ENCODE measurements at places on chromosomes 3 and 15.

DNA sequence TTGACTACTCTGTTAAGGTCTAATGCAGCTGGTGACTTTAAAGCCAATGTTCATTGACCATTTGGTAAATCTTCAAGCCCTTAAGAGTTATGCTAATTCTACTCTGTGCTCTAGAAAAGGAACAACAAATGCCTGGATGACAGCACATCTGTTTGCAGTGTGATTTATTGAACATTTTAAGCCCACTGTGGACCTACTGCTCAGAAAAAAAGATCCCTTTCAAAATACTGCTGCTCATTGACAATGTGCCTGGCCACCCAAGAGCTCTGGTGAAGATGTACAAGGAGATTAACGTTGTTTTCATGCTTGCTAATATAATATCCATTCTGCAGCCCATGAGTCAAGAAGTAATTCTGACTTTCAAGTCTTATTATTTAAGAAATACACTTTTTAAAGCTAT is 110.8 kb downstream of the TBC1D5 start:
- DNase-seq, result no peak

- DNase-seq, result no peak
These were observed 10.9 kb upstream of the GPR171 start for GRCh38 chr3:151213881-151214280.

DNA sequence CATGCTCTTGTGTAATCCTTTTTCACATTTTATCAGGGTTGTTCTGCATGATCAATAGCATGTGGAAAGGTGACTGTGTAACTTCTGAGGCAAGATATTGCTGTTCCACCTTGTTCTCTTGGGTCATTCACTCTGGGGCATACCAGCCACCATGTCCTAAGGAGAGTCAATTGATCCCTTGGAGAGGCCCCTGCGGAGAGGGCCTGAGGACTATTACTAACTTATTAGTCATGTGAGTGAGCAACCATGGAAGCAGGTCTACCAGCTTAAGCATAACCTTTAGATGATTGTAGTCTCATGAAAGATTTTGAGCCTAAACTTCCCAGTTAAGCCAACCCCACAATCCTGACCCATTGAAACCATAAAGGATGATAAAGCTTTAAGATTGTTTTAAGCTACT is 22.0 kb upstream of the COL6A5 start:
- no peak for DNase-seq

- DNase-seq, result no peak
These were observed 34.1 kb downstream of the EOMES start for GRCh38 chr3:27688053-27688452.

- no peak for DNase-seq
These were observed 21.9 kb downstream of the ACAA1 start for GRCh38 chr3:38114875-38115644.

GRCh38 chr15:62280625-62281024 is 115.5 kb upstream of the C2CD4B start:
- no peak for DNase-seq

GRCh38 chr15:30984118-30984517 is 7.3 kb downstream of the MTMR10 start:
- DNase-seq, result no peak

DNA sequence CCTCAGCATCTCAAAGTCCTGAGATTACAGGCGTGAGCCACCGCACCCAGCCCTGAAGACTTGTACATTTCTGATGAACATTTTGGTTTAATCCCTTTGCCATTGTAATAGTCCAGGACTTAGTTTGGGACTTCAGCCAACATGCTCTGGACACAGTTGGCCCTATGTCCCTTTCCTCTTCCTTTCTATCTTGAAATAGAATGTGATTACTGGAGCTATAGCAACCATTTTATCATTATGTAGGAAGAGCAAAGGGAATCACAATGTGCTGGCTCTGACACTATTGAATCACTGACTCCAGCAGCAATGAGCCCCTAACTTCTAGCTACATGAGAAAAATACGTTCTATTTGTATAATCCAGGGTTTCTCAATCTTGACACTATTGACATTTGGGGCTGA is 34.8 kb upstream of the MRPL3 start:
- DNase-seq, result no peak

GRCh38 chr15:64884679-64885078 is 27.0 kb upstream of the ANKDD1A start:
- DNase-seq, result no peak

- DNase-seq, result no peak
These were observed 140.5 kb upstream of the MLF1 start for GRCh38 chr3:158430448-158430847.

- no peak for DNase-seq
These were observed 27.2 kb downstream of the AKAP13 start for GRCh38 chr15:85407421-85408269.

DNA sequence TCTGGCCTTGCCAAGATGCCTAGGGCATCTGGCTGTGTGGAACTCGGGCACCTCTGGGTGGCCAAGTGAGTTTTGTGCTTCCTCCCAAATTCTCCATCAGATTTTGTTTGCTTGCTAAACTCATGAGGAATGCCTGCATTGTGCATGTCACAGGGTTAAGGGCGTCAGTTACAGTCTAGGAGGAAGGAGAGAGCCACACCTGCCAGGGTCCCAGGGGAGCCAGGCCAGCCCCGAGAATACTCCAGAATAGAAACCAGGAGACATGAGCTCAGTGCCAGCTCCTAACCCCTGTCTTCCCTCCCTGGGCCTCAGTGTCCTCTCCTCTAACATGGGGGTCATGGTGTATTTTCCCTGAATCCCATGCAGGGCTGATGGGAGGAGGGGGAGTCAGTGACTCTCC is 22.0 kb upstream of the SKOR1 start:
- no peak for DNase-seq

- no peak for DNase-seq
These were observed 26.8 kb downstream of the FNDC3B start for GRCh38 chr3:172065967-172066762.

DNA sequence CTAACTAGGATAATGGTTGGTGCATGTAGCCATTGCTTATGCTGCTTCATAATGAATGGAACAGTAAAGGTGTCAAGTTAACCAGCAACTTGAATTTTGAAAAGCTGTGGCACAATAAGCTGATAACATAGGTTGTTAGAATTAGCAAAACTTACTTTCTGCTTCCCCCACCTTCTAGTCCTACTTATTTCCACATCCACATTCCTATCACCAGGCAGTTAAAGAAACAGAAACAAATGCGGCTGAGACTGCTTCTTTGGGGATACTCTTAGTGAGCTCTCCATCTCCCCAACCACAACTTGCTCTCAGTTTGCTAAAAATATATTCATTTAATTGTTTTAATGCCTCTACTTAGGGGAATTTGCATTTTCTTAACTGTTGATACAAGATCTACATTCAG is 215.1 kb downstream of the TIGIT start:
- DNase-seq, result no peak

- DNase-seq, result no peak
These were observed 96.5 kb upstream of the PRR23E start for GRCh38 chr3:127096256-127097071.

DNA sequence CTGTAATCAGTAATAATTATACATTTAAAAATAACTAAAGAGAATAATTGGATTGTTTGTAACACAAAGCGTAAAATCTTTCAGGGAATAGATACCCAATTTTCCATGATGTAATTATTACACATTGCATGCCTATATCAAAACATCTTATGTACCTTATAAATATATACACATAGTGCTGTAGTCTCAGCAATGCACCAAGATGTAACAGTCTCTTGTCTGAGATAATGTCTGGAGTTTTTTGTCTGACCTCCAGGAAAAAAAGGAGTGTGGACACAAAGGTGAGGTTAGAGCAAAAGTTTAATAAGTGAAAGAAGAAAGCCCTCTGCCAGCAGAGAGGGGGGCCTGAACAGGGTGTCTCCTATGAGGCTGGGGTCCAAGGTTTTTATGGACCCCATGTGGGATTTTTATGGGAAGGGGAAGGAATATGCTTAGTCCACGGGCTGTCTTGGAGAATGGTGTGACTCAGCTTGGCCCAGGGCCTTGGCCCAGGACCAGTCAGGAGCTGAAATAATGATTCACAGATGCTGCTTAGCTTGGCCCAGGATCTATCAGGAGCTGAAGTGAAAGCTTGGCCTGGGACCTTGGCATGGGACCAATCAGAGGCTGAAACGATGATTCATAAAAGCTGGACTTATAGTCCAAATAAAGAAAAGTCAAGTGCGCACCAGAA is 545.0 kb downstream of the ZPLD1 start:
- no peak for DNase-seq

Measured in stimulated activated CD4-positive, alpha-beta T cell treated with anti-CD3 and anti-CD28 coated beads, Interleukin-1b, Interleukin-23, amount 100 ng/mL, for 1 hour (primary cell).